ENCODE measurements at places on chromosomes 3 and 15.

DNA sequence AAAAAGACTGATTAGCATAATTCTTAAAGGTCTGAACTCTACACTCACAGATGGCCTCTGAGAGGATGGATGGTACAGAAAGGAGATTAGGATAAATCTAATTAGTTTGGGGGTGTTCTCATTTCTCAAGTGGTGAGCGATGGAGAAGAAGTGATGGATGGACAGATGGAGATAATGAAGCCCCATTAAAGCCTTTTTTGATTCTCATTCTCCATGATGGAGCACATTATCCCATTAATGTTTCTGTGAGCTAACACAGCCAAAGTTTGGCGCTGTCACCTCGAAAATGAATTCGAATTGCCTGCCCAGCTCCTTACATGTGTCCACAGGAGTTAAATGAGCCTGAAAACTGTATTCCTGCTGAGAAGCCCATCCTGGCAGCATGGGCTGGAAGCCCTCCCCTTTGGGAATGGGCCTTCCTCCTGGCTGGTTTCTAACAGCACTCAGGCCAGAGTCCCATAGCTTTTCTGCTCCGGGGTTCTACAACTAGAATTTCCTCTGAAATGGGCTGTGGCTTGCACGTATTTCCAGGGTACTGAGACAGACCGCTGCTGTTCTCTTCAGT is 726.0 kb upstream of the CFAP20DC start:
- no peak for DNase-seq

- no peak for DNase-seq
Observed at GRCh38 chr3:168272343-168272985, 176.7 kb upstream of the GOLIM4 start.

DNA sequence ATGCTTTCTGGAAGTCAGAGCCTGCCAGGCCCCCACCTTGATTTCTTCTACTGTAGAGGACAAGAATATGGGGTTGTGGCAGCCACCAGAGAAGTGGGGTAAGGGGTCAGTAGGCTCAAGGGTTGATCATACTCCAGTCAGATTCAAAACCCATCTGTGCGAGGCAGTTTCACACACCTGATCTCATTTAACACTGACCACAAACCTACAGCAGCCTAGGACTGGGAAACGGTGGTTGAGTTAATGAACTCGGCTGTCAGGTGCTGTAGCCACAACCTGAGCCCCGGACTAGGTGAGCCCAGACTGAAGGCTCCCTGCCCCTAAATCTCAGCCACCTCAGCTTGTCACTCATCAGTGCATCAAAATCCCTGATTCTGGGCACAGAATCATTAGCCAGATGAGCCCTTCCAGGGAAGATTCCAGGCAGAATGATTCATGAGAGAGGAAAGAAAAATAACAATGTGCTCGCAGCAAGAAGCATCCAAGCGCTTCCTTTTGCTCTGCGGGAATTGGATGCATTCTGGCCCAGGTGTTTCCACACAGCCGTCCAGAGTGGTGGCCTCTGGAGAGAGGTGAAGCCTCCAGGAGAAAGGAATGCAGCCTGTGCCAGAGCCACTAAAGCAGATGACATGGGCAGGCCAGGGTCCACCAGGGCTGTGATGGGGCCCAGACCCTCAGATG is 102.1 kb downstream of the SRGAP3 start:
- DNase-seq, result no peak

DNA sequence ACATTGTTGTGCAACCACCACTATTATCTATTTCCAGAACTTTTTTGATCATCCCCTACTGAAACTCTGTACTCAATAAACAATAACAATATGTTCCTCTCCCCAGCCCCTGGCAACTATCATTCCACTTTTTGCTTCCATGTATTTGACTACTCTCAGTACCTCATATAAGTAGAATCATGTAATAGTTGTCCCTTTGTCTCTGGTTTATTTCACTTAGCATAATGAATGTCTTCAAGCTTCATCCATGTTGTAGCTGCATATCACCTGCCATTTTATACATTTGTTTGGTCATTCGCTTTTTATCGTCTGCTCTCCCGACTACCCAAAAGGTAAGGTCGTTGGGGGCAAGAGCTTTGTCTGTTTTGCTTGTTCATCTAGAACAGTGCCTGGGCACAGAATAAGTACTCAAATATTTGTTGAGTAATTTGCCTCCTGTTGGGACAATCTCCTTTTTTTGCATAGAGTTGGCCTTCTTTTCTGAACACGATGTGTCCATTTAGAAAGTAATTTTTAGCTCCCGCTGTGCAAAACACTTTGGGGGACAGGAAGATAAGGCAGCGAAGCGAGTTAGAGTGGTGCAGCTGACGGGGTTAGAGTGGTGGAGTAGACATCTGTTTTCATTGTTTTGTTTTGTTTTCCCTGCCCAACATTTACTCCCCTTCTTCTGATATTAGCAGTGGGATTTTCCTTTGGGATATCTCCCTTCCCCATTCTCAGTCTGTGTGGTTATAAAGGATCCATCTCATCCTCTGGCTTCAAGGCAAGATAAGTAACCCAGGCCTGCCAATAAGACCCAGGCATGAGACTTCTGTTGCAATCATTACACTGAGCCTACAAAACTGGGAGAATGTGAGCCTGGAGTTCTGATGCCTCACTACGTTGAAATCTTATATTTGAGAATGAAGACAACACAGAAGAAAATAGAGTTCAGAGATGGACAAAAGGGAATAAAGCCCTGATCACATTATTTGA is 83.4 kb upstream of the RNU6-1 start:
- no peak for DNase-seq

DNA sequence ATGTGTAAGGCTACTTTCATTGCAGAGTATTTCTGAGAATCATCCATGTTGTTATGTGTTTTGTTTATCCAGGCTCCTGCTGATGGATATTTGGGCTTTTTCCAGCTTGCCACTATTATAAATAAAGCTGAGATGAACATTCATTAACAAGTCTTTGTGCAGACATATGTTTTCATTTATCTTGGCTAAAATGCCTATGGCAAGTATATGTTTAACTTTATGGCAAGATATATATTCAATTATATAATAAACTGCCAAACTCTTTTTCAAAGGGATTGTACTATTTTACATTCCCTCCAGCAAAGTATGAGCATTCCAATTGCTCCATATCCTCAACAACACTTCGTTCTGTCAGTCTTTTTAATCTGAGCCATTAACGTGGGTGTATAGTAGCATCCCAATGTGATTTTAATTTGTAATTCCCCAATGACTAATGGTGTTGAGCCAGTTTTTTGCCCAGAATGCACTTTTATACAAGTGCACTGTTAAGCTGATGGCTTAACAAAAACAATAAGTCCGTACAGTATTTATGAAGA is 452.4 kb downstream of the SHQ1 start:
- no peak for DNase-seq

- DNase-seq, result no peak
Observed at GRCh38 chr3:122934251-122934650, 93.3 kb downstream of the SEMA5B start.

- no peak for DNase-seq
Observed at GRCh38 chr15:66833803-66834202, 131.8 kb downstream of the SMAD6 start.

- DNase-seq, result no peak
Observed at GRCh38 chr3:193968380-193968974, 167.5 kb upstream of the HES1 start.

DNA sequence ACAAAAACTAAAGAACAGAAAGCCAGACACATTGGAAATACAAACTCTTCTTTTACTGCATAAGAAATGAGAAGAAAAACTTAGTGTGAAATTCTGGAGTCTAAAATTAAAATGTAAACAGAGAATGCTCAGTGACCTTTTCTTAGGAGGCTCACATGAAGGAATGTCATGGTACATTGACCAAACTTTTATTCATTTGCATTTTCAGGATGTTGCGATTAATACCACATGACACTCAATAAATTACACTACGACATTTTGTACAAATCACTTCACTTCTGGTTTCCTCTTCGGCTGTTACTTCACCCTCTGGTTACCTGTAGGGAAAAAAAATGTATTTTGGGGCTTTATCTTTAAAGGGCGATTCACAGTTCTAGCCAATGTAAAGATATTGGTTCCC is 56.4 kb upstream of the ACTC1 start:
- no peak for DNase-seq

- no peak for DNase-seq
Observed at GRCh38 chr15:77418391-77418965, 1.4 kb downstream of the PEAK1 start.

DNA sequence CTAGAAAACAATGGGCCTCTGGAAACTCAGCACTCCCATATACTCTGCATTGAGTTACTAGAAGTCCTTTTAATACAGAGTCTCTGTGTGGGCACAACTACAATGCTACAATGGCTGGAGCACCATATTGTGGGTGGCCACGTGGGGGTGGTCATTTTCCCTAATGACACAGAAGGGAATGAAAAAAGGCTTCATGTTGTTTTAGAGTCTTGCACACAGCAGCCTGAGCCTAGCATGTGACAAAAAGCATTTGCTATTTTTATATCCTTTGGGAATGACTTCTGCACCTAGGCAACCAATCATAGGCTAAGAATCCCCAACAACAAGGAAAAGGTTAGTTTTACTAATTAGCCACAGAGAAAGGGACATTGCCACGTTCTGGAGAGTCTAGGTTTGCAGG is 120.6 kb downstream of the PPM1L start:
- DNase-seq, result no peak

DNA sequence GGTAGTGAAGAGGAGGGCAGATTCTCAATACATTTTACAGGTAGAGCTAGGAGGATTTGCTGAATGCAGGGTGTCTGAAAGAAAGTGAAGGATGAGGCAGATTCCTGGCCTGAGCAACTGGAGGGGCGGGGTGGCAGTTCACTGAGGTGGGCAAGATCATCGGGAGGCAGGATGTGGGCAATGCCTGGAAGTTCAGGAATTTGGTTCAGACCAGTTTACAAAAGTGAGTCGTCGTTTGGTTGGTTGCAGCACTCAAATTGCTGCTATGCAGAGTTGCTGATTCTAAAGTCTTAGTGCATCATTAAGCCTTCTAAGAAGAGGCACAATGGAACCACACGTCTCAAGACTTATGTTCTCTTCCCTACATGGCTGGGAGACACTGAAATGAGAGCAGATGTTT is 134.0 kb downstream of the MFSD1 start:
- no peak for DNase-seq

- no peak for DNase-seq
Observed at GRCh38 chr3:8524656-8525399, 23.2 kb downstream of the LMCD1 start.

DNA sequence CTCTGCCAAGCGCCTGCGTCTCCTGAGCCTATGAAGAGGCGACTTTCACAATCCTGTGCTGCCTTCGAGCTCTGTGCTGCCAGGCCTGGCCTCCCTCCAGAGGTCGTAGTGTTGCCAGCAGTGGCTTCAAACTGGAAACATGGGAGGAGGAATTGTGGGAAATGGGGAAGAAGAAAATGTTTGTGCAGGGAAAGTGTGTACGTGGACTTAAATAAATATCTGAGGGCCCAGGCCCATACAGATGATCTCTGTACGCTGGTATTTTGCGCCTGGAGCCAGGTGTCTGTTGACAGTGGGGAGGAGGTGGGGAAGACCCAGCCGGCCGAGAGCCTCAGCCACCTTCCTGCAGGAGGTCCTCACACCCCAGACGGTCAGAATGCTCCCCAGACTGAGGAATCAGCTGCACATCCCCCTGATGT is 44.6 kb downstream of the ZBTB38 start:
- DNase-seq, result no peak
